ENCODE measurements at places on chromosomes 16 and 17.

GRCh38 chr16:27154705-27155521, 48.4 kb upstream of the KDM8 start:
- peak; percentile 85 for DNase-seq

DNA sequence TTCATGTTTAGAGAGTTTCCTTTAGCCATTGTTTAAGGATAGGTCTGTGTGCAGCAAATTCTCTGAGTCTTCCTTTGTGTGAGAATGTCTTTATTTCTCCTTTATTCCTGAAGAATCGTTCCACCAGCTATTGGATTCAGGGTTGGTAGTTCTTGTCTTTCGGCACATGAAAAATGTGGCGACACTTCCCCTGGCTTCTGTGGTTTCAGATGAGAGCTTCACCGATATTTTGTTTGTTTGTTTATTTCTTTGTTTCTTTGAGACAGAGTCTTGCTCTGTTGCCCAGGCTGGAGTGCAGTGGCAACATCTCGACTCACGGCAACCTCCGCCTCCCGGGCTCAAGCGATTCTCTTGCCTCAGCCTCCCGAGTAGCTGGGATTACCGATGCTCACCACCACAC, 18.6 kb downstream of the MPO start:
- DNase-seq: no peak

GRCh38 chr16:89909777-89910716, 8.6 kb upstream of the MC1R start:
- peak; percentile 80 for DNase-seq

- DNase-seq: no peak
Observed at GRCh38 chr17:77132411-77133086, 8.2 kb upstream of the SEC14L1 start.

DNA sequence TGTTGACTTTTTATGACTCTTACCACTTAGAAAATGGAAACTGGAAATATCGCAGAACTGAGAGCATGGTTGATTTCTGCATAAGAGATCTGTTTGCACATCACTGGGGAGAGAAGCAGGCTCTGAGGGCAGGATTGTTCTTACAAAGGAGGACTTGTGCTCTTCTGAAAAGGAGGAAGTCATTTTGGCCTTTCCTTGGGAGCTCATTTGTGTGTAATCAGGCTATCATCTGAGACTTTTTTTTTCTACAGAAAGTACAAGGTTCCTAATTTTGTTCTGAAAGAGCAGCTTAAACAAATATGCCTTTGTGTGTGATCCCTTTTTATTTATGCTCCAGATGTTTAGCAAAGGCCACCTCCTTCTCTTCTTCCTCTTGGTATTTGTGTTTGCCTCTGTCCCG, 145.7 kb upstream of the CACNG5 start:
- no peak for DNase-seq
